ENCODE measurements at places on chromosomes 3 and 15.

DNA sequence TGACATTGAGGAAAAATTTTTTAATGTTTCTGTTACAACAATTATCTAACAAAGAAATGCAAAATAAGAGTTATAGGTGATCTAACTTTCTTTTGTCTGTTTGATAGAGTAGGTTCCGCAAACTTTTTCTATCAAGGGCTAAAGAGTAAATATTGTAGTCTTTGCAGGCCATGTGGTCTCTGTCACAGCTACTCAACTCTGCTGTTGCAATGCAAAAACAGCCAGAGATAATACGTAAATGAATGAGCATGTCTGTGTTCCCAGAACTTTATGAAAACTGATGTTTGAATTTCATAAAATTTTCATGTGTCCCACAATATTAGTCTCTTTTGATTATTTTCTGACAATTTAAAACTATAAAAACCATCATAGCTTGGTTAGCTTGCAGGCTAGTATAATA is 73.3 kb downstream of the SLC24A1 start:
- no peak for DNase-seq

- no peak for DNase-seq
Observed at GRCh38 chr3:149473357-149474249, 894 bp upstream of the TM4SF4 start.

GRCh38 chr15:52780172-52780980 is 9.8 kb downstream of the ONECUT1 start:
- DNase-seq: peak; percentile 45

DNA sequence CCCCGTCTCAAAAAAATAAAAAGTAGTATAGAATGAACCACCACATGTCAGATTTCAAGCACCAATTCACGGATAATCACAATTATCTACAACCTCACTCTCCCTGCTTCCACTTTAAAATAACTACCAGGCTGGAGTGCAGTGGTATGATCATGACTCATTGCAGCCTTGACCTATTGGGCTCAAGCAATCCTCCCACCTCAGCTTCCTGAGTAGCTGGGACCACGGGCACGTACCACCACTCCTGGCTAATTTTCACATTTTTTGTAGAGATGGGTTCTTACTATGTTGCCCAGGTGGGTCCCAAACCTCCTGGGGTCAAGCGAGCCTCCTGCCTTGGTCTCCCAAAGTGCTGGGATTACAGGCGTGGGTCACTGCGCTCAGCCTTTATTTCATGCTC is 38.1 kb upstream of the LDHAL6B start:
- DNase-seq: no peak

DNA sequence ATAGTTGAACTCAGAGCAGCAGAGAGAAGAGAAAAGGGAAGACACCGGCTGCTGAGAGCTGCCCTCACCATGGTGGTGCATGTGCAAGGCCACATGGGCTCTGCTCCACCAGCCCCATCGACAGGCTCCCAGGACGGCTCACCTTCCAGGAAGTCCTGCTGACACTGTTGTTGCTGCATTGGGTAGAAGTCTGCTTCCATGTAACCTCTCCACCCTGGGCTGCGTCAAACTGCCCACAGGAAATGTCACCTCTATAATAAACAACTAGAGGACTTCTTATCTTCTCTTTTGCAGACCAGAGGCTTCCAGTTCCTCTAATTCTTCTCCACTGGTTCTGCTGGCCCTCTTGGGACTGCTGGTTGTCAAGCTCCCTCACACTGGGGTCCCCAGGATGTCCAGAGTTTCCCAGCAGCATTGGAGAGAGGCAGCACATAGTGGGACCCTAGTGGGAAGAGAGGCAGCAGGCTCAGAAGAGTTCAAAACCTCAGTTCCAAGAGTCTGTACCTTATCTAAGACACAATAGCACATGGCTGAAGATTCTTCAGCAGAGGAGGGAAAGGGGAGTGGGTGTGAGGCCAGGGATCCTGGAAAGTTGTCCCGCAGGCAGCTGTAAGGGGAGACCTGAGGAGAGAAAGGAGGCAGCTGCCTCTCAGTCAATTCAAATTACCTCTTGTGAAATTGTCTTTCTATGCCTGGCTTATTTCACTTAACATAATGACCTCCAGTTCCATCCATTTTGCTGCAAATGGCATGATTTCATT is 5.8 kb upstream of the CCR3 start:
- no peak for DNase-seq

DNA sequence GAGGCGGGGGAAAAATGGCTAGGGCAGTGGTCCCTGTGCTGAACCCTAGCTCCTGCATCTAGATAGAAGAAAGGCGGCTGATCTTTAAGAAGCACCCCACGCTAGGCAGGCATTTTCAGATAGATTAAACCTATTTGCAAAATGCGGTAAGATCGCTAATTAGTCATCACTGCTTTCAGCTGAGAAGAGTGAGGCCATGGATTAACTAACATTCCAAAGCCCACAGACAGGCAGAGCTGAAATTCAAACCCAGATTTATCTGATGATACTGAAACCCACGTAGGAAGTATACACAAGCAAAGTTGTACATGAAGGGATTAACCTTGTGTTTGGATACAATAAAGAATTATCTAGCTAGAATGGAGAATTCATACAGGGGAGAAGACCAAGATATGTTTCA is 4.8 kb downstream of the ADPGK start:
- DNase-seq: no peak

DNA sequence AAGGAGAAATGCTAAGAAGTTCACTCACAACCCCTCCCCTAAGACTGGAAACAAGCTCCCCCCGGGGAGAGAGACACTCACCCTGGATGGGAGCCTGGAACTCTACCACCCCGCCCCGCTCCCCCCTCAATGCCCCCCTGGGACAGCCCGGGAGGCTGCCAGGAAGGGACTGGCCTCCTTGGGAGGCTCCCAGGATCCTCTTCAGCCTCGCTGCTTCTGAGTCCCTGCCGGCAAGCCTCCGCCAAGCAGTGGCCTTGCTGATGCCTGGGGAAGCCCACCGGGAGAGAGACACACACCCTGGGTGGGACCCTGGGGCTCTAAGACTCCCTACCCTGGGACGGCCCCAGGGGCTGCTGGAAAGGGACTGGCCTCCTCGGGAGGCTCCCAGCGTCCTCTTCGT is 33.4 kb downstream of the CPEB1 start:
- no peak for DNase-seq

DNA sequence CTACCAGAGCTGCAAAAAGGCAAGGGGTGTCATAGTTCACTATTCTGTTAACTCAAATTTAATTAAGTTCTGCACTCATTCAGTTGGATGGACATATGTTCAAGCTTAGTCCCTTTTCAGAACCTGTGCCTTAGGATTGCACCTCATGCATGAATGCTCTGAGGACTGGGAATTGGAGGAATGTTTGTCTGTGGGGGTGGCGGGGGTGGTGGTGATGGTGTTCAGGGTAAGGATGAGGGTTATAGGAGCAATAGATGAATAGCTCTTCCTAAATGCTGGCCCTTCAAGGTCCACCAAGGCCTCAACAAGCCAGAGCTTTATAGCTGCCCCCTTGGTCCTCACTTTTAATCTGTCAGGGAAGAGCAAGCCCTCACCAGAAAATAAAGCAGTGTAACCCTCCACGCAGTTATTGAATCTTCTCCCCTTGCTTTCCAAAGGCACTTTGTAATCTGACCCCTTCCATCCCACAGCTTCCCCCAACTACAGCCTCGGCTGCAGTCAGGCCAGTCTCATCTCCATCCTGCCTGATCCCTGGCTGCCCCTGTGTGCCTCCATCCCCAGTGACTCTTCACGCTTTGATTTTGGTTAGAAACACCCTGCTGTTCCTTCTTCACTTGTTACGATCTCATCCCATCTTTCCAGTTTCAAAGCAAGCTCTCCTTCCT is 221.6 kb upstream of the LMCD1 start:
- DNase-seq: no peak

DNA sequence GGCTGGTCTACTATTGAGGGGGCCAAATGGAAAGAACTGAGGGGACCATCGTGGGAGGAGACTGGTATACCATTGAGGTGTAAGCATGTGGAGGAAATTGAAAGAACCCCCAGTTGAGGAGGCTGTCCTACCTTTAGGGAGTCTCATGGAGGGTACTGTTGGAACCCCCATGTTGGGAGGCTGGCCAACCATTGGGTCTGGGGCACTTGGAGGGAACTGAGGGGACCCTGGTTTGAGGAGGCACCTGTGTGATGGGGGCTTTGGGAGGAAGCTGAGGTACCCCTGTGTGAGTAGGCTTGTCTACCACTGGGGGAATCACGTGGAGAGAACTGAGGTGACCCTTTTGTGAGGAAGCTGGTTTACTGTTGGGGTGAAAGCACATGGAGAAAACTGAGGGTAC is 157.5 kb downstream of the FBLN2 start:
- no peak for DNase-seq

- no peak for DNase-seq
Observed at GRCh38 chr3:140568842-140569520, 108.9 kb upstream of the TRIM42 start.

DNA sequence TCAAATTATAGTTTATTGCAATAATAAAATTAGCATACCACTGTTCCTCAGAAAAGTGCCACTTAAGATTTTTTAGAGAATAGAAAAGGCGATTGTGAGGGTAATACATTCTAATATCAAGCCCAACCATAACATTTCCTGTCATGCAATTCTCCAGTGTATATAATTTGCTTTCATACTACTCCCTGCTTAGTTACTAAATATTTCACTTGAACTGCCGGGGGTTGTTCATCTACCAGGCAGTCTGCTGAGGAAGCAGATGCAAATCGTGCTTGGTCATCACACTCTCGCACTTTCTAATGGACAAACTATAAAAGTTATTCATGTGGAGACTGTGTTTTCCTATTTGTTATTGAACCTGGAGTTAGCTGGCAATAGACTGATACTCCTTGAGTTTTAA is 645.6 kb upstream of the CBLB start:
- DNase-seq: no peak

- DNase-seq: no peak
Observed at GRCh38 chr3:148606979-148607378, 90.7 kb upstream of the AGTR1 start.

GRCh38 chr3:181917027-181917426 is 205.3 kb downstream of the SOX2 start:
- DNase-seq: no peak

DNA sequence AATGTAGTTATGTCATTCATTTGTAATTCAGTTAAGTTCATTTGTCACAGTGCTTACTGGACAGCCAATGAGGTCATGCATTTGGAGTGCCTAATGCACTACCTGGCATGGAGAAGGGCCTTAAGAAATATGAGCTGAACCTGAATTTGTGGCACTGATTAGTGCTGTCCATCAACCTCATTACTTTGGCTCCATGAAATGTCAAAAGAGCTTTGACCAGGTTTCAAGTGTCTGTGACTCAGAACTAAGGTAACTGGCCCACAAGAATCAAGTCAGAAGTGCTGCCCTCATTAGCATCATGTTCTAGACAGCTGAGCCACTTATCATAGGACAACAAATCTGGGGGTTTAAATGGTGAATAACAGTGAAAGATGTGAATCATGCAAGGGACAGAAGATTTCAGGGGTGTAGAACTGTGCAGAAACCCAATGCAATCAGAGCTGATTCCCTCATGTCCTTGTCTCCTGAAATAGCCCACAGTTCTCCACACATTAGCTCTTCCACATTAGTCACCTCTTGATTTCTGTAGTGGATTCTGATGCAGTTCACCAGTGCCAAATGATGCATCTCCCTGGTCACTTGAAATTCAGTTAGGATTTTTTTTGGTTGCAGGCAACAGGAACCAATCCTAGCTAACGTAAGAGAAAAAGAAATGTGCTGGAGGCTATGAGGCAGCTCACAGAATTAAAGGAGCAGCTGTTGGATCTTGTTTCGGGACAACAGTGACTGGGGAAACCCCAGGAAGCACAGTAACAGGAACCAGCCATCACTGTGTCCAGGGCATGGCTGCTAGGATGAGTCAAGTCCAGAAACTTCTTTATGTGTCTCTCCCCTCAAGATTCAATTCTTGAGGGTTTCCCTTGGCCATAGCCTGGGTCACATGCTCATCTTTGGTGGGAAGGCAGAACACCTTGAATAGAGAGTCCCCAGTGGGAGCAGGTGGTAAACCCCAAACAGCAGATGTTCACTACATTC is 38.7 kb downstream of the CHST2 start:
- DNase-seq: no peak

- no peak for DNase-seq
Observed at GRCh38 chr3:136929977-136930670, 27.7 kb upstream of the IL20RB start.

DNA sequence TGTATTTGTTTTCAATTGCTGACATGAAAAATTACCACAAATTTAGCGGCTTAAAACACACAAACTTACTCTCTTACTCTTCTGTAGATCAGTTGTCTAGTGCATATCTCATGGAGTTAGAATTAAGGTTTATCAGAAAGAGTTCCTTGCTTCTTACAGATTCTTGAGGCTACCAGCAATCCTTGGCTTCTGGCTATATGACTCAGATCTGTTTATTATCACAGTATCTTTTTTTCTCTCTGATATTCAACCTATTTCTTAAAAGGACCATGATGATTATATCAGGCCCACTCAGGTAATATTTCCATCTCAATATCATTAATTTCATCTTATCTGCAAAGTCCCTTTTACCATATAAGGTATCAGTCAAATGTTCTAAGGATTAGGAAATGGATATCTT is 263.5 kb upstream of the BCHE start:
- no peak for DNase-seq

DNA sequence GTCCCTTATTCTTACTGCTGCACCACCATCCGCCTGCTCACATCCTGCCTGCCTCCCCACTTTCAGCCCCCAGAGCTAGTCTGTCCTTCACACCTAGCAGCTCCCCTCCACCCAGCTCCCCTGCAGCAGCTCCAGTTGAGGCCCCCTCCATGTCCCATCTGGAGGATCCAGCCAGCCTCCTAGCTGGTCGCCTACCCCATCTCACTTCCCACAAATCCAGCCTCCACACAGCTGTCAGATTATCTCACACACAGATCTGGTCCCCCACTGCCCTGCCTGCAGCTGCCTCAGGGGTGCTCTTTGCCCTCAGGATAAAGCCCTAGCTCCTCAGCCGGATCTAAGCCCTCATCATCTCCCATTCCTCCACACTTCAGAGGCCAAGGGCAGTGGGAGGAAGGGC is 8.8 kb upstream of the SEMA7A start:
- DNase-seq: no peak

- no peak for DNase-seq
Observed at GRCh38 chr3:98799479-98799878, 36.3 kb downstream of the ST3GAL6 start.

GRCh38 chr15:85692321-85692720 is 102.4 kb downstream of the KLHL25 start:
- DNase-seq: no peak

DNA sequence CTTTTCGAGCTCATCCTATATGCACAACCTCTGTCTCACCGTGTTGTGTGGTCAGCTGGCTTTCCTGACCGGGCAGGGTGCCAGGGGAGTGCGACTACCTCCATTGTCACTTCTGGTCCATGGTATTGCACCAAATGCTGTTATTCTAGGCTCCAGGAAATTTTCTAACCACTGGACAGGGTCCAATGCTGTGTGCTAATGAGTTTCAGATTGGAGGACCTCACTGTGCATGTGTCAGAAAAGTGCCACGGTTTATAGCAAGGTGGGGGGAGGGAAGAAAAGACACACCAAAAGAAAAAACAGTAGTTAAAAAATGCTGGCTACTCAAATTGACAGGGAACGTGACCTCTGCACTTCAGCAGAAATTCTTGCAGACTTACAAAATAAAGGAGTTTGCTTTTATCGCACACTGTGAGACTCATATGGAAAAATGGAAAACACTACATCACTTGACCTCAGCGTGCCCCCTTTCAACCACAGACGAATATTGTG is 480.1 kb downstream of the FOXP1 start:
- no peak for DNase-seq

GRCh38 chr3:13951184-13951583 is 71.3 kb upstream of the WNT7A start:
- DNase-seq: no peak

GRCh38 chr3:78322780-78323179 is 1282.9 kb downstream of the ROBO2 start:
- DNase-seq: no peak

Measured in stimulated activated CD4-positive, alpha-beta T cell treated with anti-CD3 and anti-CD28 coated beads, Interleukin-4, amount 100 ng/mL, for 48 hours (primary cell).